ENCODE measurements at places on chromosomes 12 and 14.

GRCh38 chr14:61565836-61566536, 129.3 kb upstream of the HIF1A start:
- DNase-seq: no peak

GRCh38 chr14:90777830-90778485, 38.3 kb downstream of the TTC7B start:
- no peak for DNase-seq

- no peak for DNase-seq
These were observed 318.1 kb downstream of the AEBP2 start for GRCh38 chr12:19757317-19757877.

DNA sequence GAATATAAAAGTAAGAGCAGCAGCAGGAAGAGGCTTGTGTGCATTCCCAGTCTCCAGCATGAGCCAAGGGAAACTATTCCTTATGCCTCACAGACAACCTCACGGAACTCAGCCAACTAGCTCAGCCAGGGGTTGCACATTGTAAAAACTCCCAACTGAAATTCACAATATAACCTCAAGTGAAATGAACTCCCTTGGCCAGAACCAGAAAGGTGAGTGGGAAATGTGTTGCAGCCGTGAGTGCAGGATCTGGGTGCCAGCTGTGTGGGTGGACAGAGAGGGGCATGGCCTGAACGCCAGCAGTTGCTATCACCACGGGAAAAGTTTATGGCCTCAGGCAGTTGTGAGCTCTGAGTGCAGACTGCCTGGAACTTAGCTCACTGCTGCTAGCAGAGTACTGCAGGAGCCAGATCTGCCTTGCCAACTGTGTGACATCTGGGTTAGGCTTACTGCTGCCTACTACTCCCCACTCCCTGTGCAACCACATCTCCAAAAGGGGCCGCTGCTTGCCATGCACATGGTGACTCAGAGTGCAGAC, 2.3 kb upstream of the CLEC1A start:
- DNase-seq: no peak

- no peak for DNase-seq
These were observed 94.5 kb downstream of the AACS start for GRCh38 chr12:125159702-125160101.
